ENCODE measurements at places on chromosomes 12 and 14. TPM values are rescaled to one million over a fixed set of nuclear protein-coding genes. Genes with fewer than 3 reads are reported as not detected.

- no peak overlapping the region for H3K27ac ChIP-seq
- H3K36me3 ChIP-seq: no peaks in the 10 kb centered on the region
- peaks cover 14% of the 10 kb centered on the region for H3K27me3 ChIP-seq
- peaks cover 41% of the 10 kb centered on the region for H3K4me1 ChIP-seq
Observed at GRCh38 chr14:31937730-31938346, 139.3 kb upstream of the ARHGAP5 start.

The MIPOL1 gene
- 12.3 TPM for total RNA-seq

- peaks cover 4% of the 10 kb centered on the region for H3K4me1 ChIP-seq
- H3K27me3 ChIP-seq: no peaks in the 10 kb centered on the region
- no peaks in the 10 kb centered on the region for H3K36me3 ChIP-seq
- DNase-seq: no peak
- H3K27ac ChIP-seq: no peak overlapping the region
Observed at GRCh38 chr12:70094467-70094866, 148.8 kb upstream of the CNOT2 start.

DNA sequence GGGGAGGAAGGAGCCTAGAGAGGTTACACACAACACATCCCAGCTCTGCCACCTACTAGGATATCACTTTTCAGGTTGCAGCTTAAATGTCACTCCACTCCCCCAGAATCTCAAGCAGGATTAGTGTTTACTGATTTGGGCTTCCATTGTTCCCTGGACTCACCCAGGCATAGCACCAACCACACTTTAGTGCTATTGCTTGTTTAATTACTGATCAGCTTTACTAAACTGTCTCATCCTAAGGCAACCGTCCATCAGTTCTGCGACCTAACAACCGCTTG is 6.1 kb upstream of the KRT18 start:
- peaks cover 58% of the 10 kb centered on the region for H3K4me1 ChIP-seq
- peaks cover 6% of the 10 kb centered on the region for H3K36me3 ChIP-seq
- DNase-seq: no peak
- H3K27ac ChIP-seq: no peak overlapping the region
- no peak overlapping the region for H3K4me3 ChIP-seq
- H3K27me3 ChIP-seq: no peaks in the 10 kb centered on the region

GRCh38 chr14:72644758-72645489 is 249.0 kb downstream of the DPF3 start:
- no peak for DNase-seq
- H3K27me3 ChIP-seq: no peaks in the 10 kb centered on the region
- no peak overlapping the region for H3K4me3 ChIP-seq
- H3K27ac ChIP-seq: no peak overlapping the region
- peaks cover 15% of the 10 kb centered on the region for H3K4me1 ChIP-seq

The MFAP5 gene
- total RNA-seq: not detected

DNA sequence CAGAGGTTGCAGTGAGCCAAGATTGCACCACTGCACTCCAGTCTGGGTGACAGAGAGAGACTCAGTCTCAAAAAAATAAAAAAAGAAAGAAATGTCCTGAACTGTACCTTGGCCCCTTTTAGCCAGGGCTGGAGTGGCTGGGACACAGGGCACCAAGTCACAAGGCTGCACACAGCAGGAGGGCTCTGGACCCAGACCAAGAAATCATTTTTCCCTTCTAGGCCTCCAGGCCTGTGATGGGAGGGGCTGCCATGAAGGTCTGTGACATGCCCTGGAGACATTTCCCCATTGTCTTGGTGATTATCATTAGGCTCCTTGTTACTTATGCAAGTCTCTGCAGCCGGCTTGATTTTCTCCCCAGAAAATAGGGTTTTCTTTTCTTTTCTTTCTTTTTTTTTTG is 5.1 kb upstream of the ACOT6 start:
- H3K27ac ChIP-seq: no peak overlapping the region
- peaks cover 11% of the 10 kb centered on the region for H3K27me3 ChIP-seq
- no peak overlapping the region for H3K4me3 ChIP-seq
- no peak for DNase-seq
- H3K36me3 ChIP-seq: peaks cover 27% of the 10 kb centered on the region

The RFLNA gene
- 11.3 TPM for total RNA-seq

- peaks cover 6% of the 10 kb centered on the region for H3K4me1 ChIP-seq
- no peak overlapping the region for H3K4me3 ChIP-seq
- no peaks in the 10 kb centered on the region for H3K27me3 ChIP-seq
- DNase-seq: no peak
- no peaks in the 10 kb centered on the region for H3K36me3 ChIP-seq
Observed at GRCh38 chr12:125530876-125531275, 465.6 kb downstream of the AACS start.

Data from WTC11 (cell line).